Testis (tissue), 5 donors: ENCODE measurements at places on chromosomes 4 and X. TPM values are rescaled to one million over a fixed set of nuclear protein-coding genes. Genes with fewer than 3 reads are reported as not detected.

The CXCL9 gene
- total RNA-seq, result 3.9 TPM

The ARHGAP36 gene
- total RNA-seq, result 2.4 TPM

The NUP62CL gene
- 31.0 TPM for total RNA-seq

The TCEAL7 gene
- total RNA-seq, result 5.5 TPM

The ASB12 gene
- 0.62 TPM for total RNA-seq

The XKRX gene
- 2.4 TPM for total RNA-seq

The CFI gene
- total RNA-seq, result 24.5 TPM

The HERC5 gene
- 127 TPM for total RNA-seq

The RBMX gene
- 135 TPM for total RNA-seq

The CD38 gene
- 1.0 TPM for total RNA-seq

The CD40LG gene
- not detected for total RNA-seq

The CT83 gene
- 22.7 TPM for total RNA-seq

DNA sequence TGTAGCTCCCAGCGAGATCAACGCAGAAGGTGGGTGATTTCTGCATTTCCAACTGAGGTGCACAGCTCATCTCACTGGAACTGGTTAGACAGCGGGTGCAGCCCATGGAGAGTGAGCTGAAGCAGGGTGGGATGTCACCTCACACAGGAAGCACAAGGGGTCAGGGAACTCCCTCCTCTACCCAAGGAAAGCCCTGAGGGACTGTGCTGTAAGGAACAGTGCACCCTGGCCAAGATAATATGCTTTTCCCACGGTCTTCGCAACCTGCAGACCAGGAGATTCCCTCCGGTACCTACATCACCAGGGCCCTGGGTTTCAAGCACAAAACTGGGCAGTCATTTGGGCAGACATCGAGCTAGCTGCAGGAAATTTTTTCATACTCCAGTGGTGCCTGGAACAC is 216.4 kb upstream of the TET2 start:
- no peak for DNase-seq

GRCh38 chr4:79197275-79198009 is 128.4 kb downstream of the NAA11 start:
- no peak for DNase-seq

DNA sequence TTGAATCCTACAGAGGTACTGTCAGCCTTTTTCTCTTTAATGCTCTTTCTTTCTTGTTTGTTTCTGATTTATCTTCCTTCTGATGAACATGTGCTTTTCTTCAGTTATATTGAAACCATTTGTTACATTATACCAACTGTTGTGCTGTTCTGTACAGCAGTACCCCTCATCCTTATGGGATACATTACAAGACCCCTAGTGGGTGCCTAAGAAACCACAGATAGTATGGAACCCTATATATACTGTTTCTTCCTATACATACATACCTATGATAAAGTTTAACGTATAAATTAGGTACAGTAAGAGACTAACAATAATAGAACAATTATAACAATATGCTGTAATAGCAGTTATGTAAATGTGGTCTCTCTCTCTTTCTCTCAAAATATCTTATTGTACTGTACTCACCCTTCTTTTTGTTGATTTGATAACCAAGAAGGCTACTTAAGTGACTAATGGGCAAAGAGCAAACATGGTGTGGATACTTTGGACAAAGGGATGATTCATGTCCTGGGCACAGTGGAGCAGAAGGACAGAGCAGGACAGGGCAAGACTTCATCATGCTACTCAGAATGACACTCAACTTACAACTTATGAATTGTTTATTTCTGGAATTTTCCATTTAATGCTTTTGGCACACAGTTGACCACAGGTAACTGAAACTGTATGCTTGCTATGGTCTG is 10.7 kb upstream of the YIPF7 start:
- DNase-seq, result no peak

- DNase-seq, result no peak
Measured at GRCh38 chr4:114312338-114312737, 286.3 kb upstream of the UGT8 start.

DNA sequence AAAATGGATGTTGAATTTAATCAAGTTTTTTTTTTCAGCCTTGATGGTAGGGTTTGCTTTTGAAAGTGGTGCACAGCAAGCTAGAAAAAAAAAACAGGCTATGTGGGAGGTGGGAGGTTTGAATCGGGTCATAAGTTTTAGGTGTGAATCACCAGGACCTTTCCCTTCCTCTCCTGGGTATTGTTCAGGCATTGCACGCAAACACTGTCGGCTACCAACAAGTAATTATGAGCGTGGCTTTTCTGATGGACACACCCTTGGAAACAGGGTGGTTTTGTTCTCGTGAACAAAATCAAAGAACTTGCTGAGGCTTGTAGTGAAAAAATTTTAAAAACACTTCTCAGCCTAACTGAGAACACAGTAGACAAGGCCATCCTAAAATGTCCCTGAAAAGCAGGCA is 18.1 kb downstream of the PIR start:
- no peak for DNase-seq

DNA sequence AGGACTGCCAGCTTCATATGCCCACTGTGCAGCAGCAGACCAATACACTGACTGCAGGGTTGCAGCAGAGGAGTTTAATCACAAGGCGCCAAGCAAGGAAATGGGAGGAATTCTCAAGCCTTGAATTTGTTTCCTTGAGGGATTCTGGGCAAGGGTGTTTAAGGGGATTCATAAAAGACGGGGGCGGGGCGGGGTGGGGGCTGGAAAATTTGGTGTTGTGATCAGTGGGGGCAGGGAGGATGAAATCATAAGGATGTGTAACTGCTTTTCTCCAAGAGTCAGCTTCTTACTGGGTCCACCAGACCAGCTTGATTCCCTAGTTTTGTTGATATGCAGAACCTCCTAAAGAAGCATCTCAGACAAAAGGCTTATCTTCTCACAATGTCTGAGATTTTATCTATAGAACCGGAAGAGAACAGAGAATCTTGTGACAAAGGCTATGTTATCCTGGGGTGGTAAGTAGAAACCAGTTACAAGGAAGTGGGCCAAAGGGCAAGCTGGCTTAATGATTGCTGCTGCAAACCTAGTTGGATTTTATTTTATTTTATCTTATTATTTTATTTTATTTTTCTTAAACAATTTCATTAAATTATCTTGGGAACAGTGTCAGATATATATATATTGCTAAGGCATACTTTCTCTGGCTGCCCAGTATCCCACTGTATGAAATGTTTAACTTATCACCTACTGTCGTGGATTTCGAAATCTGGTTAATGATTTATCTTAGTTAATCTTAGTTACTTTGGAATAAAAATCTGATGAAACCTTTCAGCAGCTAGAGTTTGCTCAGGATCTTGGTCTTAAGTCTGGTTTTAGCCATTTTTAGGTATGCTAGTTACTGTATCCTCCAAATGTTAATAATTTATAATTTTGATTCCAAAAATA is 276.4 kb downstream of the RPA4 start:
- no peak for DNase-seq

DNA sequence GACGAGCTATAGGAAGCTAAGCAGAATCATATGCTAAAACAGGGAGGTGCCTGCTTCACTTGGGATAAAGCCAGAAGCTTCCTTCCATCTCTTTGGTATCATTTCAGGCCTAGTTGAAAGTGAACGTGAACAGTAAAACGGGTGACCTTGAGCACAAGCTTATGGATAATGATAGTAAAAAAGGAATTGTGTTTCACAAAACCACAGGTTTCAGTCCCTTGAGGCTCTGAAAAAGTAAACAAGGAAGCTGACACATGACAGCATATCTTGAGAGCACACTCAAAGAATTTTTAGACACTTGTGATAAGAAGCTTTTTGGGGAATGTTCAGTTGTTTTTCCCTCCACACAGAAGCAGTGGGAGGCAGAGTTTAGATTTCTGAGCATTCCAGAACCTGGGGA is 286.1 kb downstream of the DCHS2 start:
- no peak for DNase-seq

DNA sequence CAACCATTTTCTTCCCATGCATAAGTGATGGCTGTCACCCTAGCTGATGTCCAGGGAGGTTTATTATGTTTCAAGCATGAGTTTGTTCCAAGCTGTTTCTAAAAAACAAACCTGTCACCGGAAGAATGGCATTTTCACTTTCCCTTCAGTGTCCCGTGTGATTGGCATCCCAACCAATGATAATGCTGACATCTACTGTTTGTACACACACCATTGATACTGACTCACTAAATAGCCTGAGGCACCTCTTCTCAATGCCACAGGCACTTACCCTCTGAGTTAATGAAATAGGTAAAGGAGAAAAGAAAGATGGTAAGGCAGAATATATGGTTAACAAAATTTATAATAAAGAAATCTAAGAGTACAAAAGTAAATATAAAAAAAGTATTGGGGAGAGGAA is 23.1 kb upstream of the VCX2 start:
- no peak for DNase-seq

GRCh38 chrX:32778965-32779364 is 432.4 kb downstream of the DMD start:
- no peak for DNase-seq

- no peak for DNase-seq
Measured at GRCh38 chr4:89296896-89297295, 10.7 kb downstream of the GPRIN3 start.

GRCh38 chr4:44563496-44563895 is 87.9 kb downstream of the YIPF7 start:
- DNase-seq, result no peak

DNA sequence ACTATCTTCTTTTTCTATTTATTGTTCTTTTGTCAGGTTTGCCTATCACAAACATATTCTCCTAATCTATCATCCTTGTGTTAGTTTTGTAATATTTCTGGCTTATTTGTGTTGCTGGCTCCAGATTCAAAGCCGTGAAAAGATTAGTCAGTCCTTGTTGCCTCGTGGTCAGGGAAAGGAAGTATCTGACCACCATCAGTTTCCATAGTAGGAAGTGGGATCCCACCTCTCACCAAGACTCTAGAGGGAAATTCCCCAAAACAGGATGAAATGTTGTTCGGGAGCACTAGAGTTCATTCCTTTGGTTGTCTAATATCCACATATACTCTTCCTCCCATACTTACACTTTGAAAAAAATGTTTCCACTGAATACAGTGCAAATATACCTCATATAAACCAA is 131.0 kb upstream of the HUWE1 start:
- DNase-seq, result no peak

- no peak for DNase-seq
Measured at GRCh38 chr4:158681629-158682028, 9.5 kb downstream of the ETFDH start.

GRCh38 chrX:131264665-131265064 is 24.4 kb downstream of the IGSF1 start:
- no peak for DNase-seq

DNA sequence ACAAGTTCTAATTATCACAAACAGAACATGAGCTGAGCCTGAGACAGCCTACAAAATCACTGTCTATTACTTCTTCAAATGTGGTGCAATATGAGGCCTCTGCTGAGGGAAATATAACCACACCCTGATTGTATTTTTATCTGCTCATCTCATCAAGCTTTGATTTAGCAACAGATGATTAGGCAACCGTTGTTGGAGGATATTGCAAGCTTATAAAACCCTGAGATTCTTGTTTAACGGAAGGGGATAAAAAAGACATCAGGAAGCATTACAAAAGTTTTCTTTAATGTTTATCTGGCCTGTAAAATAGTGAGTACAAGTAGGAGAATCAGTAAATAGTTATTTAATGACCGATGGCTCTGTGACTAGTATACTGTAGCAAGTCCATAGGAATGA is 108.5 kb downstream of the ZNF330 start:
- DNase-seq, result no peak

GRCh38 chrX:81195259-81195658 is 6.5 kb downstream of the HMGN5 start:
- no peak for DNase-seq
